ENCODE measurements at places on chromosomes 3 and 15. TPM values are rescaled to one million over a fixed set of nuclear protein-coding genes. Genes with fewer than 3 reads are reported as not detected.
A peak's percentile ranks its signal among the peaks of the same experiment; 100 is the strongest.

DNA sequence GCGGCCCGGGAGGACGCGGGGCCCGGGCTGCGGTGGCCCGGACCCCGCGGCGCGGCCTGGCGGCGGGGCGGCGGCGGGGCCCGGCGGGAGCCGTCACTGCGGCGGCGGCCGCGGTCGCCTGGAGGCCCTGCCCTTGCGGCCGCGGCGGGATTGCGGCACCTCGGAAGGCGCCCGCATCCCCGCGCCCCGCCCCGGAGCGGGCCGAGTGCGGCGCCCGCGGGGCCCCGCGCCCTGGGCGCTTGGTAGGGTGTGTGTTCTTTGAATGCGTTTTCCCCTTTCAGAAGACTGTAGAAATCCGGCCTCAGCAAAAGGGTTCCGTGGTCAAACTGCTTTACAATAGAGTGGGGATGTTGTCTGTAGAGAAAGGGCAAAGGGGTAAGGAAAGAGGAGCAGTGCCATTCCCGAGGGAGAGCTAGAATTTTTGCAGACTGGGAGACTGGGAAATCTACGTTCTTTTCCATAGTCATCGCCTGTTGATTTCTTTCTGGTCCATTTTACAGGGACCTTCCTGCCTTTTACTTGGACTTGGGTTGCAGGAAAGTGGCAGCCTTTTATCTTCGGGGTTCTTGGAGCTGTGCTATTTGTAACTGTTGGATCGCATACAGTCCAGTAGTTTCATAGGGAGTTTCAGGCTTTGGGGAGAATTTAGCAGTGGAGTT, 630 bp downstream of the SNRK start:
- peak; percentile 14 for DNase-seq

- no peak for DNase-seq
These were observed 27.4 kb downstream of the BTD start for GRCh38 chr3:15628967-15629366.

DNA sequence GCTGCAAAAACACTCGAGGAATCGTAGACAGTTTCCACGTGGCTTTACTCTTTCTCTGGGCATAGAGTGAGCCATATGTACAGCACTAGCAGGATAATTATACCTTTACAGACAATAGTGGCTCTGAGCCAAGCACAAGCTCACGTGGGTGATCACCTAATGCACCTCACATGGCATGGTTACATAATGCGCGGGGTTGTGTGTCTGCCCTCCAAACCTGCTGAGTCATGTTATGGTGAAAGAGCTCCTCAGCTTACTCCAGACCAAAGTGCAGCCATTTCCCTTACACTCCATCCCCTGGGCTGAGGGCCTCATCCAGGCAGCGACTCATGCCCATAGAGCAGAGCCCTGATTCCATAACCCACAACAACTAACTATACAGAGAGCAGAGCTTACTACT, 1458.4 kb upstream of the CADM2 start:
- DNase-seq: no peak

DNA sequence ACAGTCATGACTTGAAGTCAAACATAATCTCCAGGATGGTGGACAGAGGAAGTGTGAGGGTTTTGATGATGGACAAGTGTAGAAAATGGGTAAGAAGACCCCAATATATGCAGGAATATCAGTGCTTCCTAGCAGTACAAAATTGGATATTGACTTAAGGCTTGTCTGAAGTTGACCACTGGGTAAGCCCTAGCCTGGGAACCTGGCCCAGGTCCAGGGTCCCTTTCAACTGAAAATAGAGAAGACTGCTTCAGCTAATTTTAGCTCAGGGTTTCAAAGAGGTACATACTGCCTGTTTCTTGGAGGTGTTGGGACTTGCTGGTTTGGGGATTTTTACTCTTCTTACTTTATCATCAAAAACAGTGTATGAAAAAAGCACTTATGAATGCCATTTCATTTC, 4.7 kb downstream of the NR1D2 start:
- no peak for DNase-seq

GRCh38 chr3:197554196-197554561, 1.6 kb downstream of the BDH1 start:
- peak; percentile 25 for DNase-seq

DNA sequence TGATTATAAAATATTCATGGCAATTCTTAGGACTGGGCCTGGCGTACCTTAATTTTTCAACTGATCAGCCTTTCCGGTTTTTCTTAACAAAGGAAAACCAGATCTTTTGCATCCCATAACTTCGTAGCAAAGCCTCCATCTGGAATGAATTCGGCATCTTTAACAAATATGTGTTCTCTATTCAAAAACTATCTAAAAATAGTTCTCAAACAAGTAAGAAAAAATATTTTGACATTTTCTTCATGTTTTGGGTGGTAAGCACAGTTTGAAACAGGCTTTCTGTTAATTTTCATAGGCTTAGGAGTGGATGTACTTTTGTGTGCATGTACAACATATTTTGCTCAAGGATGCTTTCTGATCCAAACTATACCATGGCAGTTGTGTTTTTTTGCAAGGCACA, 55.1 kb downstream of the RBMS3 start:
- no peak for DNase-seq

DNA sequence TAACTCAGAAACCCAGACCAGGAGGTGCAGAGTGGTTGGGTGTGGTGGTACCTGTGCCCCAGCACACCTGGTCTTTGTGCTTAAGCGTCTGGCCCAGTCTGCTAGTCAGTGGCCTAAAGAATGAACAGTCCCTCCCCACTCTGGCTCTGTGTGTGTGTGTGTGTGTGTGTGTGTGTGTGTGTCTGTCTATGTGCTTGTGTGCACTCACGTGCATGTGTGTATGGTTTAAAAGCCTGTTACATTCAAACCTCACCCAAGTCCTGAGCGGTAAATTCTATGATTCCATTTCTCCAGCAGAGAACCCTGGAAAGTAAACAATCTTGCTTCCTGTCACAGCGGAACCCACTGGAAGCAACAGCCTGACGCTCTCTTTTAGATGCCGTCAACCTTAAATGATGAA, 34.2 kb downstream of the EDEM1 start:
- DNase-seq: no peak

GRCh38 chr15:27235681-27236080, 264.7 kb downstream of the GABRG3 start:
- no peak for DNase-seq

- DNase-seq: no peak
These were observed 83.4 kb downstream of the MESD start for GRCh38 chr15:80906159-80906766.

GRCh38 chr3:14434126-14434497, 31.7 kb downstream of the SLC6A6 start:
- DNase-seq: no peak

DNA sequence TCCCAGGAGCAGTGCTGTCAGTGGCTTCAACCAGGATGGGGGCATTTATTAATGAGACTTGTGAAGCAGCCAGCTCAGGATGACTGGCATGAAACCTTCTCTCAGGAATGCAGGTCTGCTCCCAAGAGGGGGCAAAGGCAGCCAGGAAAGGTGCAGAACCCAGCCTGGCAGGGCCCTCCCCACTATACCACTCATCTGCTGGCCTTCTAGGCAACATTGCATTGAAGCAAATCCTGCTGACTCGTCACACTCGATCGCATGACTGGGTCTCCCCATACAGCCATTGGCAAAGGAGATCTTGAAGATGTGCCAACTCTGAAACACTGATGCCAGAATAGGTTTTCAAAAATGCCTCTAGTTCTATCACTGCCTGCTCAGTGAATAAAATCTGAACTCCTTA, 65.7 kb upstream of the CMTM7 start:
- DNase-seq: no peak

ANKRD63 gene
- not detected for total RNA-seq

ZNF502 gene
- total RNA-seq: not detected

CDC25A gene
- total RNA-seq: 72.9 TPM

TRIM42 gene
- total RNA-seq: not detected

BFSP2 gene
- total RNA-seq: 19.2 TPM

NEK10 gene
- 1.3 TPM for total RNA-seq

DNASE1L3 gene
- 1.3 TPM for total RNA-seq

All from OCI-LY7 (cell line).